ENCODE measurements at places on chromosomes 6 and 20. TPM values are rescaled to one million over a fixed set of nuclear protein-coding genes. Genes with fewer than 3 reads are reported as not detected.

DNA sequence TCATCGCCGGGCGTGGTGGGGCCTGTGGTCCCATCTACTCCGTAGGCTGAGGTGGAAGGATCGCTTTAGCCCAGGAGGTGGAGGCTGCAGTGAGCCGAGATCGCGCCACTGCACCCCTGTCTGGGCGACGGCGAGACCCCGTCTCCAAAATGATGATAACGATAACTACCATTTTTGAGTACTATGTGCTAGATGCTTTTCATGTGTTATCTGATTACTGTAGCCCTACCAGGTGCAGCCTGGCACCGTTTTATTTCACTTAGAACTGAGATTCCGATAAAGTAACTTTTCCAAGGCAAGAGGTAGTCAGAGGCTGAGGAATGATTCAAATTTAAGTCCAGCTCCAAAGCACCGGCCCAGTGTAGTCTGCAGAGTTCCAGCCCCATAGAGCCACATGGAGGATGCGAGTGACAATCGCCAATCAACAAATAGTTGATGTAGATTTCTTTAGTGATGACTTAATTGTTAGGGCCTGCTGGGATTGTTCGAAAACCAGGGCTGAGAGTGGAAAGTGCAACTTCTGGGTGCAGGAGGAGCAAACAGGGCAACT lies 727 bp downstream of the ERMARD start:
- no peak for DNase-seq

GRCh38 chr20:34708621-34709043 lies 4.5 kb downstream of the TP53INP2 start:
- peak; percentile 83 for DNase-seq

- DNase-seq = peak; percentile 47
These were observed 3.7 kb downstream of the KIF13A start for GRCh38 chr6:17983730-17984129.

The BEND3 gene
- total RNA-seq = 10.4 TPM

The MDFI gene
- total RNA-seq = 8.3 TPM

All from stomach (tissue), 19 donors.